Stimulated activated CD8-positive, alpha-beta memory T cell treated with anti-CD3 and anti-CD28 coated beads, Interleukin-4, amount 100 ng/mL, for 1 hour (primary cell): ENCODE measurements at places on chromosomes 7 and 10.

DNA sequence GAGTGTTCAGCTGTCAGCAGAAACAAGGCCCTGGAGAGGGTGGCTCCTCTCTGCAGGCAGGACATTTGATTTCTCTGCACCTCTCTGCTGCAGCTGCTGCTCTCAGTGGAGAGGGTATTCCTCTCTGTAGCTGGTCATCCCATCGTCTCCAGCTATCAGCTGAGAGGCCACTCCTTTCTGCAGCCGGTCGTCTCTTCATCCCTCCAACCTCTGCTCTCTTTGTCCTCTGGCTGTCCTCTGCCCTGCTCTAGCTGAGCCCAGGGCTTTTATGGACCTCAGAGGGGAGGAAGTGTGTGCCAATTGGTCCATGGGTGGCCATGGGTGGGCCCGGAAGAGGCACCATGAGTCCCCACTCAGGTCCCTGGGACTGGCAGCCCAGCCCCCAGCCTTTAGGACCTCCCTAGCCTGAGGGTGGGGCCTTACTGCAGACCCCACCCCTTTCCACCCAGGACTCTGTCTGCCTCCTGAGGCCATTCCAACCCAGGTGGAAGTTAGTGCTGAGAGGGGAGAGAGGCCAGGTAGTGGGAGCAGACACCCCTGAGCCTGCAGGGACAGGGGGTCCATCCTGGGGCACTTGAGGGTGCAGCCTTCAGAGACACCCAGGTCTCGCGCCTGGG lies 26.2 kb upstream of the CDCA7L start:
- DNase-seq = no peak

DNA sequence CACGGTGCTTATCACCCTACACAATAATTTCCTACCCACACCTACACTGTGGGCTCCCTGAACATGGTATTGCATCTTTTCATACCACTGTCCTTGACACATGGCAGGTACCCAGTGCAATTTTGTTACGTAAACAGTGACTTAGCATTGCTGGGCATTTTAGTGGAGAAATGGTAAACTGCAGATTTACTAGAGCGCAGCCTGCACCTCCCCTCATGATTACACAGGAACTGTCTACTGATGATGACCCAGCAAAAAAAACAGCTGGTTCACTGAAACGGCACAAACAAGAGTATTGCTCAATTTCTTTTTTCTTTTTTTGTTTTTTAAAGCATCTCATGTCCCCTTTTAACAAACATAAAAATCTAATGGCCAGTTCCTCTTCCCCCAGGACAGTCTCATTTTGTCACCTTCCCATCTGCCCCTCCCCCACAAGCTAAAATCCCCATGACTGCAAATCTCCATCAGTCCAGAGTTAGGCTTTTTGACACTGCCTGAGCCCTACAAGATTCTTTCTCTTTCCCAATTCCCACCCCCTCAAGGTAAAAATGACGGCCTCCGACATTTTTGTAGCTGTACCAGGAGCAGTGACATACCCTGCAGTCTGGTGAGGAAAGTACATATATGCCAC lies 2.8 kb downstream of the ZNF746 start:
- no peak for DNase-seq

DNA sequence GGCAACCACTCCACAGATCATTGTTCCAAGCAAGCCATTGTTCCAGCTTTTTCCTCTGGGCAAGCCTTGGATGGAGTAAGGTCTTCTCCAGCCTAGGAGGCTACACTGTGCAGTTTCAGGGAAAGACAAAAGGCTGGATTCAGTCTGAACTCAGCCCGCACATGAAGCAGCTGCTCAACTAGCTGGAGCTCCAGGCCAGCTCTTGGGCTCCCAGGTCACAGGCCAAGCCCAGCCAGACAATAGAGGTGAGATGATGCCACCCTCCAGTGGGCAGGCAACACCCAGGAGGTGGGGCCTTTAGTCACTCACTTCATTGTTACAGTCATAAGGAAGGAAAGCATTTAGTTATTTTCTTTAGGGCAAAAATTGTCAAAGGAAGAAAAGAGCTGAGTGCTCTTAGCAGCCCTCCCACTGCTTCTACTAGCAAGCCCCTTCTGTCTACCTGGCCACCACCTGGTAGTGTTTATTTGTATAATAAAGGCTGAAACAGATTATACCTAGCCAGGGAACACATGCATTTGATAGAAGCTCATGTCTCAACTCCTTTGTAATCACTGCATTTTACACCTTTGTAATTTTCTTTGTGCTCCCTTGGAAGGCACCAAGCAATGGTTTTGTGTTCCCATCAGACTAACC lies 253.4 kb downstream of the WDR11 start:
- DNase-seq = no peak

- no peak for DNase-seq
These were observed 171.9 kb downstream of the PKD1L1 start for GRCh38 chr7:47776335-47776734.

DNA sequence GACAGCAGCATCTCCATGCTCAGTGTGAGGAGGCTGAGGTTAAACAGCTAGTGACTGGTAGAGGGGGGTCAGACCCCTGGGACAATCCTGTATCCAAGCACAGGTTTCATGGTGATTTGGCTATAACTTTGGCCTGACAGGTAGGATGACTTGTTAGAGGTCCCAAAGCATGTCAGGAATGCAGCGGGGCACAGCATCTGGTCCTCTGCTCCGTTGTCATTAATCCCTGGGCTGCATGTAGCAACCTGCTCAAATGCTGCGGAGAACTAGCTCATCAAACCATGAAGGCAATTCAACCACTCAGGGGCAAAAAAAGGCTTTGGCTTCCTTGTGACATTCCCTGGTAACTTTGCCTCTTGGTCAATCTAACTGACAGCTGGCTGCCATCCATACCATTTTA lies 26.8 kb downstream of the WNT2 start:
- no peak for DNase-seq

GRCh38 chr10:20181434-20181833 lies 365.2 kb downstream of the PLXDC2 start:
- DNase-seq = no peak

- no peak for DNase-seq
These were observed 194.3 kb downstream of the TPK1 start for GRCh38 chr7:144641389-144642044.

DNA sequence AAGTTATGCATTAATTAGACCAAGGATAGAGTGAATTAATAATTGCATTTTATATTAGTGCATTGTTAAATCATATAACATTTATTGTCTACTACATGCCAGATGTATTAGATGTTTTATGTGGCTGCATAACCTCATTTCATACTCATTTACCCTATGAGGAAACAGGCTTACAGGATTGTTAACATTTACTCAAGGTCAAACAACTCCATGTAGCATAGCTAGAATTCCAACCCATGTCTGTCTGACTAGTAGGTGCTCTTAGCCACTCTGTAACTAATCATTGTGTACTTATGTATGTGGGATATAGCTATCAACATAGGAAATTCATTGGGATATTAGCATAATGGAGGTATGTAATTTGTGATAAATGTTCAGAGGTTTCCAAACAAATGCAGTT lies 46.3 kb downstream of the PHYHIPL start:
- no peak for DNase-seq

DNA sequence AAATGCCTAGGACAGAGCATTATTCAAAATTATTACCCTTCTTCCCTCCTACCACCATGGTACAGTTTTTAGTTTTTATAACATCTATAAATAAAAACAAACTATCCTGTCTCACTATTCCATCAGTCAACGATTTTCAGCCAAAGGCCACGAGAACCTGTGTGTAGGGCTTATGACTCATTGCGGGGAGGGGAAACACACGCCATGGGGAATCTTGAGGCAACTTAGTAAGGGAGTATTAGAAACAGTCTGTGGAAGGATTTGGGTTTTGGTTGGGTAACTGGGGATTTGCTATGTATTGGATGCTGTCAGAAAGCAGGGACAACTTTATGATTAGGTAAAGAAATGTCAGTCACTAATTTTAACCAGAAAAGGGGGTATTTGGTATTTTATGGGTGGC lies 14.7 kb downstream of the GPR141 start:
- no peak for DNase-seq

- no peak for DNase-seq
These were observed 2.9 kb upstream of the MTPN start for GRCh38 chr7:135980012-135980551.
